NCI-H1105 (cell line): ENCODE measurements at places on chromosomes 12 and 14.
A peak's percentile ranks its signal among the peaks of the same experiment; 100 is the strongest.

DNA sequence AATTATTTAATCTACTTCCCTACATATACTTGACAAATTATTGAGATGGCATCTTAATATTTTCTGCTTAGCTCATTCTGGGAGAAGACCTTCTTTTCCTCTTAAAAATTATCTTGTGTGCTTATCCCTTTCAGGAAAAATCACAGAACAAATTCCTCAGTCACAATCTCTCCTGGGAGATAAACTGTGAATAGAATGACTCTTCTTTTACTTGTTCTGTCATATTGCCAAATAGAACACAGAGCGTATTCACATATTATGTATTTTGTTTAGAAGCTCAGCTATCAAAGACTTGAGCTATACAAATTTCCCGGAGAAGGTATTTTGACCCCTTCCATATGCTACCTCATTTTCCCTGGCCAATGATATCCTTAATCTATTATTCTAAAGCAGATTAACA, 146.7 kb downstream of the TMEM117 start:
- DNase-seq, result no peak

DNA sequence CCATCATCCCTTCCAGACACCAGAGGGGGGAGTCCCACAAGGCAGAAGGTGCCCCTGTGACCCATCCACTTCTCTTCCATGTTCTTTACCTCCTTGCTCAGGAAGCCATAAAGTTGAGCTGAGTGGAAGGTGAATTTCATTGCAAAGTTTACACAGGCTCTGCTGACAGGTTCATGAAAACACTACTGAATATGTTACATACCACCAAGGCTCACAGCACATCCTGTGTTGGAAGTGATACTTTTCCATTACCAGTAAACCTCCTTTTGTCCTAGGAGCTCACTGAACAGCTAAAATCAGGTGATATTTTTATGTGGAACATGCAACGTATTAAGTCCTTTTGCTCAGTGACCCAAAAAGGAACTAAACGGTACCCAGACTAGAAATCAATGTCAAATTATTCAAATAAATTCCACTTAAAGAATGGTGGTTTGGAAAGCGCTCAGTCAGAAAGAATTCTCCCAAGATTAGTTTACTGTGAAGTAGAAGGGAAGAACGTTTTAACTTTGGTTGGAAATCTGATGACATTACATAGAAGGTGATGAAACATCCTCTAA, 196.2 kb upstream of the NUDT4 start:
- no peak for DNase-seq

GRCh38 chr12:76074701-76075336, 9.7 kb downstream of the NAP1L1 start:
- no peak for DNase-seq

- DNase-seq, result peak; percentile 48
Measured at GRCh38 chr12:45725631-45726602, 3.6 kb upstream of the ARID2 start.

- DNase-seq, result no peak
Measured at GRCh38 chr14:52272375-52272774, 4.9 kb downstream of the PTGDR start.

- DNase-seq, result no peak
Measured at GRCh38 chr14:43169722-43170121, 1337.4 kb downstream of the FSCB start.

GRCh38 chr12:28771968-28772367, 377.1 kb upstream of the FAR2 start:
- DNase-seq, result no peak

DNA sequence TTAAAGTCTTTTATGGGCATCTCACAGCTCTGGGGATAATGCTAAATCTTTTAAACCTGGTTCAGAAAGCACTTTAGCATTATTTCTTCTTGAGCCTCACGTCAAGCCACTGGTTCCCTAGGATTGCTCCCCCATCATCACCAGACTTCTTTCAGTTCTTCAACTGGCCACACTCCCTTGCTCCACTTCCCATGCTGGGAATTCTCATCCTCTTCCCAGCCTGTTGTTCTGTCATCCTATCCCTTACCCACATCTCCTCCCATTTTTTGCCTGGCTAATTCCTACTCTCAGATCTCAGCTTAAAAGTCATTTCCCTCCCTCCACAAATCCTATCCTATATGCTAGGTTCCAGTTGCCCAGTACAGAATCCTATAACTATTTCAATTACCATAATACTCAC, 14.4 kb downstream of the FERMT2 start:
- DNase-seq, result no peak

DNA sequence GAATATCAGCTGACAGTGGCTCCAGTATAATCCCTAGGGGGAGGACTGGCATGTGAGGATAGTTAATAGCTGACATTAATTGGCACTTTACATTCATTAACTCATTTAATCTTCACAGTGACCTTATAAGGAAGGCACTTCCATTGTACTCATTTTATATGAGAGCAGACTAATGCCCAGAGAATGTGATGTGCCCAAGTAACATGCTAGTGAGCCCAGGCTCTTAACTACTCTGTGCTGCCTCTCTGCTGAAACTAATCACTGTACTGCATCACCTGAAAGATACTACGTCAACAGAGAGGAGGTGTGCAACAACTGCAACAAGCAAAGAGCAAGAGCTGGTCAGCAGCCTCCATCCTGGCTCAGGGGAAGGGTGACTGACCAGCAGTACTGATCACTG, 40.1 kb downstream of the GALNT4 start:
- DNase-seq, result no peak

- DNase-seq, result no peak
Measured at GRCh38 chr12:111056618-111057521, 136.5 kb upstream of the MYL2 start.

DNA sequence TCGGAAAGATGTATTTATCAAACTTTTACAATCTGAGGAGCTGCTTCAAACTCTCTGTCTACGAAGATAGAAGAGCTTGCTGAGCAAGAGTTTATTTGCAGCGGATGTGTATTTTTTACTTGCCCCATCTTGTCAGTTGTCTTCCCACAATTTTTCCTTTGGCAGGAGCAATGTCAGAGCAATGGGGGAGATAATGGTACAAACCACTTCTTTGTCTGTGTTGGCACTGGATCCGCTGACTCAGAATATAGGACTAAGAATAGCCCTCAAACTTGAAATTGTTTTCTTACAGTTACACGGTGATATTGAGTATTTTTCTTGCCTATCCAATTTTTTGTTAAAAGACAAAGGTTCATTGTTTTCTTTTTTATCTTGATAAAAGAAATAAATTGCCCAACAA, 27.6 kb downstream of the HELB start:
- DNase-seq, result no peak

DNA sequence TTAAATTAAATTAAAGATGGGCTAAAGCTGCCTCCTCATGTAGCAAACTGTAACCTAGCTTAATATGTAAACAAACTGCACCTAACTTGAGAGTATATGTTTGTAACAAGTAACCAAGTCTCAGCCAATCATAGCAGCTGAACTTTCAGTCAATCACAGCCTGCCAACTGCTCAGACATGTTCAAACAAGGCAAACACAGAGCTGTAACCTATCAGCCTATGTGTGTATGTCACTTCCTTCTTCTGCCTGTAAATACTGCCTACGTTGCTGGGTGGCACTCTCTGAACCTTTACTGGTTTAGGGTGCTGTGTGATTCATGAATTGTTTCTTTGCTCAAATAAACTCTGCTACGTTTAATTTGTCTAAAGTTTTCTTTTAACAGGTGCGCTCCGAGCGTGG, 2.9 kb downstream of the SERPINA6 start:
- DNase-seq, result no peak

GRCh38 chr12:47862881-47863280, 41.9 kb downstream of the VDR start:
- no peak for DNase-seq

- no peak for DNase-seq
Measured at GRCh38 chr12:14514154-14514842, 53.4 kb downstream of the PLBD1 start.

- no peak for DNase-seq
Measured at GRCh38 chr14:105173901-105174894, 5.6 kb upstream of the JAG2 start.

- no peak for DNase-seq
Measured at GRCh38 chr14:88069677-88070076, 64.7 kb downstream of the GPR65 start.

DNA sequence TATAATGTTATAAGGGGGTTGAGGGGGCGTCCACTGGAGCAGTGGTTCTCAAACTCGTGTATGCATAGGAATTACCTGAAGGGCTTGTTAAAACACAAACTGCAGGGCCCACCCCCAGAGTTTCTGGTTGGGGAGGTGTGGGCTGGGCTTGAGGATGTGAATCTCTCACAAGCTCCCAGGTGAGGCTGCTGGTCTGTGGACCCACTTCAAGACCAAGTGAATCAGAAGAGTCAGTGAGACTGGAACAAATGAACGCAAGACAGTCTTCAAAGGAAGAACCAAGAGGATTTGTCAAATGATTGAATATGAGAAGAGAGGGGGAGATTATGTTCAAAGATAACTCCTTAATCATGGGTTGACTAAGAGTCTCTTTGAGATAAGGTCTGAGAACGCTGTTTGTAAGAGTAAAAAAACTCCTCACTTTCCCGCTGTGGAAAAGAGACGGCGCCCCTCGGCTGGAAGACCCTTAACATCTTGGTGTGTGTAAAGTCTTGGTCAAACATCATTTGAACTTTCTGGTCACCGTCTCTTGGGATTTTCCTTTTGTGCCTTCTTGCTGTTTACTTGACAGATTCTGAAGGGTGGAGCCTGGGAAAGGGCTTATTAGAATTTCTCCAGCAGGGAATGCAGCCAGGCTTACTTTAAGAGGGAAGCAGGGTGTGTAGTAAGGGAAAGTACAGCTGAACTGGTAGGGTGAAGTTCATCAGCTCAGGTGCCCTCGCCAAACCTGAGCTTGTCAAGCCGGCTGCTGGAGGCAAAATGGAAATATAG, 5.3 kb upstream of the FOXN3 start:
- DNase-seq, result no peak

DNA sequence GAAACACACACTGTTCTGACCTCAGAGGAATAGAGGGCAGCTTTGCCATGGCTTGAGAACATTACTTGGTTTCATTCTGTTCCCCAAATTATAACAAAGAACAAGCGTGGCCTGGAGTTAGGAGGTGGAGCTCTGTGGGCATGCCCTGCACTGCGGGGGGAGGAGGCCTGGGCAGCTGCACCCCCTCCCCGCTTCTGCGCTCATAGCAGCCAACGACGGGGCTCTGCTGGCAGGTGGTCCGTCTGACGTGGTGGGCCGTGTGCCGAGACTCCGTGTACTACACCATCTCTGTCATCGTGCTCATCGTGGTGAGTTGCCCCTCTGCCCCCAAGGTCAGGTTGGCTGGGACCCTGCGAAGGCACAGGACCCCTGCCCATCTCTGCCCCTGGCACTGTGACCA, 70.4 kb upstream of the RIN3 start:
- DNase-seq, result no peak

- DNase-seq, result no peak
Measured at GRCh38 chr14:71947947-71948500, 15.8 kb downstream of the RGS6 start.

- no peak for DNase-seq
Measured at GRCh38 chr12:133217219-133217618, 18.5 kb downstream of the ANHX start.

DNA sequence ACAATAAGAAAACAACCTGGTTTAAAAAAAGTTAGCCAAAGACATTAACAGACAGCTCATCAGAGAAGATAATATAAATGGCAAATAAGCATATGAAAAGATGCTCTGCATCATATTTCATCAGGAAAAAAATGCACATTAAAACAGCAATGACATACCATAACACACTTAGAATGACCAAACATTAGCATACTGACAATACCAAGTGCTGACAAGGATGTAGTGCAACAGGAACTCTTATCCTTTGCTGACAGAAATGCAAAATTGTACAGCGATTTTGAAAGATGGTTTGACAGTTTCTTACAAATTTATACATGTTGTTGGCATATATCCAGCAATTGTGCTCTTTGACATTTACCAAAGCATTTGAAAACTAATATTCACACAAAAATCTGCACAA, 573.0 kb downstream of the FSCB start:
- DNase-seq, result no peak

- no peak for DNase-seq
Measured at GRCh38 chr12:51351913-51352532, 5.5 kb upstream of the CELA1 start.

DNA sequence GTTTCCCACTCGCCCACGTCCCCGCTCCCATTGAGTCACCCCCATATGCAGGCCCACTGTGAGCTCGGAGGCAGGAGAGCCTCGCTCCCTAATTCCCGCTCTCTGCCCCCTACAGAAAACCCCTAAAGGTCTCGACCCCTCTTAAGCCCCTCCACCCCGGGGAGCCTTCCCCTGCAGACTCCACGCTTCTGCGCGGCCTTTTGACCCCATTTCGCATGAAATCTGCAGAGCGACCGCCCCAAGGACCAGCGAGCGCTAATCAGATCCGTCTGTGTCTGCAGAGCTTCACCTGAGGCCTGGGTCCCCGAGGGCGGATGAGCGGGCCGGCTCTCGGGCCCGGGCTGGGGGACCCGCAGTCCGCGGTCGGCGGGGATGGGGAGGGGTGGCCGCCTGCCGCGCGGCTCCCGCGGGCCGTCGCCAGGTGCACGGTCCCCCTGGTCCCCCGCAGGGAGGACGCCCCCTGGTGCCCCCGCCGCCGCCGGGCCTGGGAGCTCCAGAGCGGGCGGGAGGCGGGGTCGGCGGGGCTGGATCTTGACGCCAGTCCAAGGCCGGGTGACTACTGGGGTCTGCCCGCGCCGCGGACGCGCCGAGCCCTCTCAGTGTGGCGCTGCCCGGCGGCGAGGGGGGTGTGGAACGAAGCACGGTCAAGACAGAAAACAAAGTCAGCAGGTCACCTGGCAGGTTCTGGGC, 10.1 kb downstream of the BMP4 start:
- DNase-seq, result no peak

DNA sequence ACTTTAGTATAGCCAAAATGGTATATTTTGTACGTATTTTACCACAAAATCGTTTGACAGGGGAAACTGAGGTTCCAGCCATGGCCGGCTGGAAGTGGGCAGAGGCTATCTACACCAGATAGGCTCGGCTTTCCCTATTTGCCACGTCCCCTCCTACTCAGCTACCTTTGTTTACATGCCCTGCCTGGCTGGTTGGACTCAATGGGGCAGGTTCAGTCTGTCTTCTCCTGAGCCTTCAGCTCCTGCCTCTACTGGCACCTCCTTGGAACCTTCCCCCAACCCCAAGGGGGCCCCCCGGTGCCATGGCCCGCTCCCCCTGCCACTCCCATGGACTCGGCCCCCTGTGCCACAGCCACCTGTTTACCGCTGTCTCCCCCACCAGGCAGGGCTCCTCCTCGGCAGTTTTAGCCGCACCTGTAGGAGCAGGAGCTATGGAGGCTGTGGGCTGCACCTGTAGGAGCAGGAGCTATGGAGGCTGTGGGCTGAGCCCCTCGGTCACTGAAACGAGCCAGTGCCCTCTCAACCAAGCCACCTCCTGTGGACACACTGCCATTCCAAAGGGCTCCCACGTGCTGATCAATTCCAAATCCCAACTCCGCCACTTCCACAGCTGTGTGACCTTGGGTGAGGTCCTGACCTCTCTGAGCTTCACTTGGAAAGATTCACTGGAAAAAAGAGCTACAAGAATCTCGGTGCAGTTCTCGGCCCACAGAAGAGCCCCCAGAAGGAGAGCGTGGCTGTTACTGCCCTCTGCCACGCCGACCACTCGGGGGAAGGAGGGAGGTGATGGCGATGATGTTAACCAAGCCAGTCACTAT, 62.2 kb downstream of the NCOR2 start:
- DNase-seq, result no peak
